ENCODE measurements at places on chromosomes 5 and 9.

- no peak for DNase-seq
Observed at GRCh38 chr9:104604801-104605200, 626 bp downstream of the OR13C2 start.

DNA sequence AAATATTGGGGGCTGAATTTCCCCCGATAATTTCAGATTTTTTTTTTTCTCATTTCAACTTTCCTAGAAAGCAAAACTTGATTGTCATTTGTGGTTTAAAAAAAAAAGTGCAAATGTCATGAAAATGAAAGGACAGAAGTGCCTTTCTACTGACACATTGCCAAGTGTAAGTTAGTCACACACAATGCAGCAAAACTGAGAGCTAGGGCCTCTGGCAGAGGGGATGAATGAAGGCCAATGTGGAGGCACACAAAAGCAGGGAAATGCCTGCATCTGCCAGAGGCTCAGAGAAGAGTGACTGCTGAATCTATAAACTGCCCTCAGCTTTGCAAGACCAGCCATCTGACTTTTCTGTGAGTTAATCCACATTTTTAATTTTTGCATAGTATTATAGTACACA lies 6.8 kb upstream of the IFNA5 start:
- no peak for DNase-seq

GRCh38 chr5:10631316-10631996 lies 67.6 kb downstream of the ANKRD33B start:
- DNase-seq: no peak

DNA sequence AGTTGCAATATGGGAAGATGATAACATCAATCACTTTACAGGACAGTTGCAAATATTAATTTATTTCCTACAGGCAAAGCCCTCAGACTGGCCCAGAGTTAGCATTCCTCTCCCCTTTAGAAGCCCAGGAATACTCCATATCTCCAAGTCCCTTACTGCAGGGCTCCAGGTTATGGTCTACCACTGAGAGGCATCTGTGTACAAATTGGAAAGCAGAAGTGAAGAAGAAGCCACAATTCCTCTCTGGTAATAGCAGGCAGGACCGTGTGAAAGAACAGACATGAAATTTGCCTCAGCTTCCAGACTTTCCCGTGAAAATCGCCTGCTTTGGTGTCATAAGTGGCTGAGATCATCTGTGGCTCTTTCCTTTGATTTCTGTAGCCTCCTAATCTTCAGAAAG lies 289.6 kb downstream of the GLIS3 start:
- no peak for DNase-seq

DNA sequence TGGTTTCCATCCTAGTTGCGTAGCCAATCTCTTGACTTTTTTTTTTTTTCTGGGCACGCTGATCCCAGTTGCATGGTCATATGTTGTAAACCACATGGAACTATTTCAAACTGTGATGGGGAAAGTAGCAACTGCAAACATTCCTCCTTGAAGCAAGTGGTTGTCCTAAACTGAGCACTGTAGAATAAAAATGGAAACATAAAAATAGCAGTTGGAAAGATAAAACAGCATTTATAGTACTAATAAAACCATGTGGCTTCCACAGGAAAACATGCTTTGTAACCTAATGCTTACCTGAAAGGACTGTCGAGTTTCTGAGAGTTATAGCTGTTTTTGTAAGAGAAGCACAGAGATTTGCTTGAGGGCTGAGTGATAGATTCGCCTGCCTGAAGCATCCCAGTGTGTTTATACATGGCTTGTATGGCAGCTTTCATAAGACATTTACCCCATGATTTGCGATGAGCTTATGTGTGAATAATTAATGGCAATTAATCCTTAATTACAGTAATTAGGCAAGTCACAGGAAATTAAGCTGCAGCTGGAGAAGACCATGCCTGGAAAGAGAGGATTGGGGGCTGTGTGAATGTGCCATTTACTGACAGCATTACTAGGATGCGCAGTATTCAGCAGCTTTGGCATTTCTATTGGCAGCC lies 136.5 kb downstream of the PBX3 start:
- no peak for DNase-seq

All from brain microvascular endothelial cell (primary cell).